ENCODE measurements at places on chromosomes 5 and 9. TPM values are rescaled to one million over a fixed set of nuclear protein-coding genes. Genes with fewer than 3 reads are reported as not detected.

Gene RIMOC1
- 15.3 TPM for total RNA-seq

Gene TAF11L7
- not detected for total RNA-seq

Gene SLC45A2
- total RNA-seq = 0.16 TPM

Gene NME5
- 2.0 TPM for total RNA-seq

Gene FLT4
- total RNA-seq = 5.8 TPM

Gene RNF183
- total RNA-seq = not detected

All from cardiac septum (tissue), 1 donor.